WTC11 (cell line): ENCODE measurements at places on chromosomes 1 and 21. TPM values are rescaled to one million over a fixed set of nuclear protein-coding genes. Genes with fewer than 3 reads are reported as not detected.

DNA sequence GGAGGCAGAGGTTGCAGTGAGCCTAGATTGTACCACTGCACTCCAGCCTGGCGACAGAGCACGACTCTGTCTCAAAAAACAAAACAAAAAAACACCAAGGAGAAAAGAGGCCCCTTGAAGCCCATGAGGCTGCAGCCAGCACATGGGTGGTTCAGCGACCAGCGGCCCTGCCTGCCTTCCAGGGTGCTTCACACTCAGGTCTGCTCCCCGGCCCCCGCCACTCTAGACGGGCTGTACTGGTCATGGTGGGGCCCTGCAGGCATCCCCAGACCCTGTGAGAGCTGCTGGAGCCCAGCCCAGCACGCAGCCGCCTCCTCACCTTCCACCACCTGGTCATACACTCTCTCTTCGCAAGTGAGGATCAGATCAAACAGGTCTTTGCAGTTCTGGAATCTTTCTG, 4.1 kb upstream of the TMEM240 start:
- no peaks in the 10 kb centered on the region for H3K4me1 ChIP-seq
- DNase-seq = no peak
- 0 out of 2 replicates have a peak overlapping the region, but pooled peaks have one; percentile 32 for H3K27ac ChIP-seq
- peaks cover 10% of the 10 kb centered on the region for H3K36me3 ChIP-seq
- H3K27me3 ChIP-seq = no peaks in the 10 kb centered on the region

GRCh38 chr1:197632005-197632404, 143.3 kb downstream of the DENND1B start:
- no peaks in the 10 kb centered on the region for H3K27me3 ChIP-seq
- H3K4me3 ChIP-seq = no peak overlapping the region
- H3K36me3 ChIP-seq = peaks cover 4% of the 10 kb centered on the region
- DNase-seq = no peak
- peaks cover 5% of the 10 kb centered on the region; the same call in 1 of the 2 replicates for H3K4me1 ChIP-seq

- H3K27me3 ChIP-seq = no peaks in the 10 kb centered on the region
Measured at GRCh38 chr21:42337830-42338728, 12.7 kb downstream of the TFF2 start.

DNA sequence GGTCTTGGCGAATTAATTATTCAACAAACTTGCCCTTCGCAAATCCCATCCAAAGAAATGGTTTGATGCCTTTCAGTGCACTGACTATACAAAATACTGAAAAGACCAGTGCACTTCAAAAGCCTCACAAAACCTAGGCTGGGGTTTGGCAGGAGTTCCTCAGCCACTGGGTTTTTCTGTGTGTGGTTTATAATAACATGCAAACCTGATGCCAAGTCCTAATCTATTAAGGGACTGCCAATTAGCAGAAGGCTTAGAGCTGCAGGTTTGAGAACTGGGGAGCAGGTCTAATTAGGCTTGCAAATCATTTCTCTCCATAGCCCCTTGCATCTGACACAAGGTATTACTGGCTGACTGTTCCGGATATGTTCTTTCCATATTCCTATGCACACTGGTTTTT, 27.7 kb downstream of the PLPP3 start:
- H3K27me3 ChIP-seq = no peaks in the 10 kb centered on the region
- H3K4me1 ChIP-seq = peaks cover 92% of the 10 kb centered on the region
- H3K4me3 ChIP-seq = no peak overlapping the region
- no peaks in the 10 kb centered on the region; the same call in 1 of the 2 replicates for H3K36me3 ChIP-seq

DNA sequence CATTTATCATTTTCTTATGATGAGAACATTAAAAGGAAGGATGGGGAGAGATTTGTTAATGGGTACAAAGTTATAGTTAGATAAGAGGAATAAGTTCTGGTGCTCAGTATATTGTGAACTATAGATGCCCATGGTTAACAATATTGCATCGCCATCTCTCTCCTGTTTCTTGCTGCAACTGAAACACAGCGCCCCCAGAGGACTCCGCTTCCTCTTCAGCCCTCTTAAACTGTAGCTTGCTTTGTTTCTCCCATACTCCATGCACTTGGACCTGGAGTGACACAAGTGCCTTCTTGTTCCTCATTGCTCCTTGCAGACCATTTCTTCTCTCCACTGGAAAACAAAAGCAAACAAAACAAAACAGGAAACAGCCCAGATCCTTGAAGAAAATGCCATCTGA, 70.1 kb upstream of the NTPCR start:
- H3K4me1 ChIP-seq = peaks cover 2% of the 10 kb centered on the region; the same call in 1 of the 2 replicates
- no peaks in the 10 kb centered on the region for H3K27me3 ChIP-seq
- no peak overlapping the region for H3K4me3 ChIP-seq
- DNase-seq = peak; percentile 68

- peak overlapping the region; percentile 81 for H3K27ac ChIP-seq
- H3K4me1 ChIP-seq = peaks cover 53% of the 10 kb centered on the region
- H3K36me3 ChIP-seq = no peaks in the 10 kb centered on the region
- peak; percentile 18 for DNase-seq
- H3K27me3 ChIP-seq = no peaks in the 10 kb centered on the region
Measured at GRCh38 chr1:81803431-81804110, 2.8 kb downstream of the ADGRL2 start.

DNA sequence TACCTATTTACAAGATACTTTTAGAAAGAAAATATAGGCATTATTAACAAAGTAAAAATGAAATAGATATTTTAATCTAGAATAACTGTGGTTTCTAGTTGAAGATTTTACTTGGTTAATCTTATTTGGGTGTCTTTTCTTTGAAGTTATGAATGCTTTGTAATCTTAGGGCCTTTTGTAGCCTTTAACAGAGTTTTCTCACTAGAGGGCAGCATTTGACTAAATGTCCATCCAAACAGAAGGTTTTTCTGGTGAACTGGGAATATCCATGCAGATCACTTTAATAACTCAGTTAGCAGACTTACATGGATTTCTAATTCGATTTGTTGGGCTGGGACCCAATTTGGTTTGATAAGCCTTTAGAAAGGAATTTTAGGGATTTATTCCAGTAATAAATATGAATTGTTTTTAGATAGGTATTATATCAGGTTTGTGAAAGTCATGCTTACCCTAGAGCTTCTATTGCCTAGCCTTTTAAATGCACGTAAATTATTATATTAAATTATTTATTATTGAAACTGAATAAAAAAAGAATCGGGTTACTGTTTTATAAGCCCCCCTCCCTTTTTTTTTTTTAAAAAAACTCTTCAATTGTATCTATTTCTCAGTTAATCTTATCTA, 119.7 kb downstream of the ZNF326 start:
- H3K27me3 ChIP-seq = no peaks in the 10 kb centered on the region
- no peaks in the 10 kb centered on the region for H3K4me1 ChIP-seq
- no peak overlapping the region for H3K27ac ChIP-seq
- no peak for DNase-seq
- no peaks in the 10 kb centered on the region for H3K36me3 ChIP-seq

DNA sequence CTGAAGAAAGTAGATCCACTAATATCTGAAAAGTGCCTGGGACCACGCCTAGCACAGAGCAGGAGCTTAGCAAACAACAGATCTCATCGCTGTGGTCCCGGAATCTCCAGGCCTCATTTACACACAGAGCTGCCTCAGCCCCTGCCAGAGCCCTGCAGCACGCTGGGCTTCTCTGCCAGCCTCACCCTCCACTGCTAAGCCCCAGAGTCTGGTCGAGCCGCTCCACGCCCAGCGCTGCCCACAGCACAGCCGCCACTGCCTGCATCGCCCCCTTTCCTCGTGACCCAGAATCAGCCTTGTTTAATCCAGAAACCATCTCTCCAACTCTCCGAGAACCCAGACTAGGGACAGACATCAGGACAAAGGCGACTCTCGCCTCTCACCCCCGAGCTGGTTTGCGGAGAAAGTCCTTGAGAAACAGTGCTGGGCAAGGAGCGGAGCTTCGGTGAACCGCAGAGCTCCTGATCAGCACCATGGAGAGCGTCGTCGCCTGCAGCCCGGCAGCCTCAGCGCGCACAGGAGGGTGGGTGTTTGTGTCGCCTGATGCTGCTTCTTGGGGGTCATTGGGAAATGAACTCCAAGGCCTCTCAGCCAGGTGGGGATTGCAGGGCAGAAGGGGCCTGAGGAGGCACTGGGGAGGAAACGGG, 145.1 kb downstream of the NPHP4 start:
- peaks cover 5% of the 10 kb centered on the region for H3K4me1 ChIP-seq
- DNase-seq = peak; percentile 68
- H3K36me3 ChIP-seq = no peaks in the 10 kb centered on the region
- H3K27ac ChIP-seq = no peak overlapping the region; the same call in 1 of the 2 replicates
- H3K4me3 ChIP-seq = no peak overlapping the region

GRCh38 chr1:78370779-78371482, 119.8 kb upstream of the PTGFR start:
- no peaks in the 10 kb centered on the region for H3K4me1 ChIP-seq
- no peak for DNase-seq
- no peak overlapping the region for H3K4me3 ChIP-seq
- H3K27ac ChIP-seq = no peak overlapping the region
- H3K27me3 ChIP-seq = peaks cover 3% of the 10 kb centered on the region

- no peak for DNase-seq
- peaks cover 26% of the 10 kb centered on the region for H3K4me1 ChIP-seq
- H3K27ac ChIP-seq = peak overlapping the region; percentile 9; the same call in 1 of the 2 replicates
- peaks cover 10% of the 10 kb centered on the region for H3K27me3 ChIP-seq
- peak overlapping the region; percentile 76 for H3K4me3 ChIP-seq
Measured at GRCh38 chr1:36324353-36324703, 883 bp upstream of the EVA1B start.

- no peak for DNase-seq
- no peak overlapping the region for H3K27ac ChIP-seq
- no peaks in the 10 kb centered on the region for H3K27me3 ChIP-seq
- peaks cover 26% of the 10 kb centered on the region for H3K4me1 ChIP-seq
- H3K36me3 ChIP-seq = no peaks in the 10 kb centered on the region
- H3K4me3 ChIP-seq = no peak overlapping the region
Measured at GRCh38 chr21:31293986-31294385, 50.1 kb downstream of the TIAM1 start.

DNA sequence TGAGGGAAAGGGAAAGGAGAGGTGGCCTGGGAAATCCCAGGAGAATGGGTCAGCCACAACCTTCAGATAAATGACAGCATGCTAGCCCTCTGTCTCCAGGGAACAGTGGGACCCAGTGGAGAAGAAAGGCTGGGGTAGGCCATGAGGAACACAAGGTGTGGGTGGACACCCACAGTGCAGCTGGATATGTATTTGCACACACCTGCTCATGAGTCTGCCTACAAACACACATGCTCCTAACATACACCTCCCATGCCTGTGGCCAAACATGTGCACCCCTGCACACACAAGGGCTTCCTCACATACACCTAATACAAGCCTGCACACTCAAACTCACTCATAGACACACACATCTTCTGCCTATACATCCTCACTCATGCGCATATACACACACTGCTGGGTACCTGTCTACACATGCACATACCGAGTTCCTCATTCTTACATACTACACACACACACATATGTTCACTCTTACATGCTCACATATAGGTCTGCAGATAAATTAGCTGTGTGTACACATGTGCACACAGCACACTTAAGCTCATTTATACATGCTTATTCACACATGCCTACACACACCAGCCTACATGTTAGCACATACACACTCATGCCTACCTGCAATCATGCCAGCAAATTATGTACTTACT, 3.6 kb downstream of the C1orf216 start:
- peaks cover 3% of the 10 kb centered on the region; the same call in 1 of the 2 replicates for H3K36me3 ChIP-seq
- no peak overlapping the region for H3K4me3 ChIP-seq
- peak overlapping the region; percentile 39; the same call in 1 of the 2 replicates for H3K27ac ChIP-seq
- peaks cover 24% of the 10 kb centered on the region for H3K4me1 ChIP-seq
- DNase-seq = no peak
- H3K27me3 ChIP-seq = peaks cover 19% of the 10 kb centered on the region

DNA sequence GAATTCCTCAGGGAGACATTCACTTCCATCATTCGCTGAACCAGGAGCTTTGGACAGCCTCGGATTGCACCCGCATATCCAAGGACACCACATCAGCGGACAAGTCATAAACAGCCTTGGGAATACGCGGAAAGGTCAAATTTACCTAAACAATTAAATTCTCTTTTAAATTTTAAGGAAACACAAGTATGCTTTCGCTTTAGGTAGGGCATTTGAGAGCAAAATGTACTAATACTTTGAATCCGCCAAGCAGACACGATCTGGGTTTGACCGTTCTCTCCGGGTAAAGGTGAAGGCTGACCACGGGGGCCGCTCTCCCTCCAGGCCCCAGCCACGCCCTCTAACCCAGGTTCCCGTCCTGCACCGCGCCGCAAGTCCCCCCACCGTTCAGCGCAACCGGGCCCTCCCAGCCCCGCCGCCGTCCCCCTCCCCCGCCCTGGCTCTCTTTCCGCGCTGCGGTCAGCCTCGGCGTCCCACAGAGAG, 479 bp upstream of the ACADM start:
- peak overlapping the region; percentile 96 for H3K4me3 ChIP-seq
- peak overlapping the region; percentile 87 for H3K27ac ChIP-seq
- H3K36me3 ChIP-seq = no peaks in the 10 kb centered on the region
- H3K27me3 ChIP-seq = no peaks in the 10 kb centered on the region
- peak; percentile 82 for DNase-seq

DNA sequence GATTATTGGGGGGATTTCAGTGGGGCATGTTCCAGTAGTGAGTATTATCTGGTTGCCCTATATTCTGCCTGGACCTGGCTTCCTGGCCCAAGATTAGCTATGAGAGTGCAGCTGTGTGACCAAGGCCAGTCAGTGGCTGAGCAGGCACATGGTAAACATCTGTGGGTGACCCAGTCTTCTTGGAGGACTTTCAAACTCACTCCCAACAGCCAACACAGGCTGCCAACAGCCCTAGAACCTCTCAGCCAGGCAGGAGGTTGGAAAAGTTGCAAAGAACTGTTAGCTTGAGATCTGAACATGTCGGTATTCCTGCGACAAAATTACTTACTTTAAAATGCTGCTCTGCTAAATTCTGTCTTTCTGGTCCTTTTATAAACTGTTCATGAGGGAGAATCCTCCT, 192.4 kb downstream of the TGFBR3 start:
- H3K27me3 ChIP-seq = no peaks in the 10 kb centered on the region
- no peak for DNase-seq
- H3K36me3 ChIP-seq = no peaks in the 10 kb centered on the region
- no peak overlapping the region for H3K27ac ChIP-seq

DNA sequence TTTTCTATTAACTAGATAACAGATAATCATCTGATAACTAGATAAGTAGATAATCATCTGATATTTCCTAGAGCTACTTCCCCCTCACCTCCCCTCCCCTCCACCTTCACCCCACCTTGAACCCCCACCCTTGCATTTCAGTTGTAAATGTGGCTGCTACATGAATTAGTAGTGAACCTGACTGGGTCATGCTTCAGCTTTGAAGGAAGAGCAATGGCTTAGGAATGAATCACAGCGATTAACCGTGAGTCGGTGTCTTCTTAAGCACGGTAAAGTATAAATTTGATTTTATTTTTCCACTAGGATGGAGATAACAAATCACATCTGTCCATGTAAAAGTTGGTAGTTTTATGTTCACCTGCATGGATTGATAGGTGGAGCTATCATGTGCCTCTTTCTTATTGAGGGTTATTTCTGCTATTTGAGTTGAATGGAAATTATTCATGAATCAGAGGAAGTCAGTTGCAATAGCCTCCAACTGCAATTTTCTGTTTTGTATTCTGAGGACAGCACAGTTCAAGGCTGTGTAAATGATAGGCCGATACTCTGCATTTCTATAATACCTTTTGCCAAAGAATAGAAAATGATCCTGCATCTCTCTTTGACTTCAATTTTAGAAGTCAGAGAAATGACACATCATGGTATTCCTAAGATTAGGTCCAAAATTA, 235.0 kb downstream of the PTGER3 start:
- DNase-seq = no peak
- no peak overlapping the region for H3K4me3 ChIP-seq
- H3K4me1 ChIP-seq = peaks cover 4% of the 10 kb centered on the region; the same call in 1 of the 2 replicates
- H3K36me3 ChIP-seq = no peaks in the 10 kb centered on the region
- H3K27ac ChIP-seq = no peak overlapping the region

The IER5 gene
- total RNA-seq = 14.2 to 18.2 TPM (median 14.3 TPM) in 3 replicates

The TDRD10 gene
- 0.09 to 0.46 TPM (median 0.25 TPM) in 3 replicates for total RNA-seq

The AADACL3 gene
- 0.77 to 0.94 TPM (median 0.78 TPM) in 3 replicates for total RNA-seq

The SLC35F3 gene
- total RNA-seq = 0.85 to 1.2 TPM (median 0.94 TPM) in 3 replicates

The COL11A1 gene
- total RNA-seq = 13.1 to 15.4 TPM (median 13.3 TPM) in 3 replicates
